ENCODE measurements at places on chromosomes 7 and 10.

DNA sequence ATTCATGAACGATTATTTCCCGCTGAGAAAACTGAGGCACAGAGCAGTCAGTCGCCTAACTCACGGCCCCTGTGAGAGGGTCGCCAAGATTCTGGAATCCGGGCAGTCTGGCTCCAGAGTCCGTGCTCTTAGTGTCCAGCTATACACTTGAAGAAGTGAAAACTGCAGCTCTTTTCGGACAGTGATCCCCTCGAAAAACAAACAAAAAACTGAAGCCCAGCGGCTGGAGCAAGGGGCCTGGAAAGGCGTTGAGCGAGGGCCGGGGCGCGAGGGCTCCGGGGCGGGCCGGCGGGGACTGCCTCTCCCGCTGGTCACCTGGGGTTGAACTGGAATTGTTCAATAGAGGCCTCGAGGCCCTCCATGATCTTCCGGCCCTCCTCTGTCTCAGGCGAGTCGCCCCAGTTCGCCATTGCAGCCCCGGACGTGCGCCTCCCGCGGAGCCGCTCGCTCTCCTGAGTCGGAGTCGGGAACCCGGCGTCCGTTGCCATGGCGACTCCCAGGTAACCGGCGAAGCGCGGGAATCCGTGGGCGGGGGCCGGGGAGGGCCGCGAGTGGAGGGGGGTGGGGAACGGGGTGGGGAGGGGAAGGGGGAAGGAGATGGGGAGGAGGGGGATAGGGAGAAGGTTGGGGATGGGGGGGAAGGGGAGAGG is 881 bp downstream of the C10orf67 start:
- no peak for DNase-seq

DNA sequence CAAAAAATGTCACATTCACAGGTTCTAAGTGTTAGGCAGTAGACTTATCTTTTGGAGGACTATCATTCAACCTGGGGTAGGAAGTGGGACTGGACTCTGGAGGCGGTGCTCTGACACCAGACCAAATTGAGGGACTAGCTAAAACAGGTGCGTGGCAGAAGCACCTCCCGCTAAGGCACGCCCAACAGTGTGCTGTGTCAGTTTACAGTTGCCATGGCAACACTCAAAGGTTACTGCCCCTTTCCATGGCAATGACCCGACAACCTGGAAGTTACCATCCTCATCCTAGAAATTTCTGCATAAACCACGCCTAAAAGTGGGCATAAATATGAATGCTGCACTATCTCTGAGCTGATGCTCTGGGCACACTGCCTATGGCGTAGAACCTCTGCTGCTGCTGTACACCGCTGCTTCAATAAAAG is 14.0 kb upstream of the BLNK start:
- no peak for DNase-seq

DNA sequence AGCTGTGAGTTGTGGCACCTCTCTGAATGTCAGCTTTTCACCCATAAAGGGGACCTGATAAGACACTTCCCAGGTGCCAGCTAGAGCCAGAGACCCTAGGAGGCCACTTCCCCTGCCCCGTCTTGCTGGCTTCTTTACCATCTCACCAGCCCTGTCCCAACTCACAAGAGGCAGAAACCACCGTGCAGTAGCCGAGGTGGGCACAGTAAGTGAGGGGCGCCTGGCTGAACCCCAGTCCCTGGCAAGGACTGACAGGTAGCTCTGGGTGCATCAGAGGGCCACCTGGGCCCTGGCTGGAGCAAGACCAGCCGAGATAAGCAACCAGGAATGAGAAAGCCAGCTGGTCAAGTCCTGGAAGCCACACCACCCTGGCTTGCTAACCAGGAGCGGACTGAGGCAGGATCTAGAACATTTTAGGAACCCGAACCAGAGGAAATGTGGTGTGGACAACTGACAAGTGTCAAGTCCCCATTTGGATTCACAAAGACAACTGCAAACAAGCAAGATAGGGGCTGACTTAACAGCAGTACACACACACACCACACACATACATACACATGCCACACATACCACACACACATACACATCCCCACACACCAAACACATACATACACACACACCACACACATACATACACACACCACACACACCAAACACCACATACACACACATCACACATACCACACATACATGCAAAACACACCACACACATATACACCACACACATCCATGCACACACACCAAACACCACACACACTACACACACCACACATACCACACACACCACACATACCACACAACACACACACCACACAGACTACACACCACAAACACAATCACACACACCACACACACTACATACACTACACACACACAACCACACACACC is 20.8 kb downstream of the OGDHL start:
- no peak for DNase-seq

DNA sequence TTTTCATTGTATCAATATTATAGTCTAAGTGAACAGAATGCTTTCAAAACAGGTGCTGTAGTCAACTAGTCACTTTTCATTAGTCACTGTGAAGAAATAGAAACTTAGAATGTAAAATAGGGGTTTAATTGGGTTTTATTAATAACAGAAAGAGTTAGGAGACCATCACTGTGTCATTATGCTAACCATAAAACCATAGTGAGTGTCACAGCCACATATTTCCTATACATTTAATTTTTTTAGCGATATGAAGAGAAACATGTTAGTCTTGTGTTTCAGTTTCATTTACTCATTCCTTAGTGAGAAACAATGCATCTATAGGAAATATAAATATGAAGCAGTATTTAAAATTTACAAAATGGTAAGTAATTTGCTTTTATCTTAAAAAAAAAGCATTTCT is 22.2 kb downstream of the SPAG6 start:
- DNase-seq = no peak

DNA sequence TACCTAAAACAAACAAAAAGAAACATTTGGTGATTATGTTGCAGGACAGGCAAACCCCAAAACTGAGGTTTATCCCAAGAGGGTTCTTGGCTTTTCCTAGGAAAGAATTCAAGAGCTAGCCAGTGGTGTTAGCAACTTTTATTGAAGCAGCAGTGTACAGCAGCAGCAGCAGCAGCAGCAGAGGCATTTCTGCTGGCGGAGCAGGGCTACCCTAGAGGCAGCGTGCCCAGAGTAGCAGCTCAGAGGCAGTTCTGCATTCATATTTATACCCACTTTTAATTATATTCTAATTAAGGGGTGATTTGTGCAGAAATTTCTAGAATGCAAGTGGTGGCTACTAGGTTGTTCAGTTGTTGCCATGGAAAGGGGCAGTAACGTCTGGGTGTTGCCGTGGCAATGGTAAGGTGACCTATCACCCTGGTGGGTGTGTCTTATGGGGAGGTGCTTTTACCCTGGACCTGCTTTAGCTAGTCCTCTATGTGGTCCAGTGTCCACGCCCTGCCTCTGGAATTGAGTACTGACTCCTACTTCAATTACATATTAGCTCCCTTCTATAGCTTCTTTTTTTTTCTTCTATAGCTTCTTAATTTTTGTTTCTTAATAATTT is 53.9 kb downstream of the VCL start:
- no peak for DNase-seq

DNA sequence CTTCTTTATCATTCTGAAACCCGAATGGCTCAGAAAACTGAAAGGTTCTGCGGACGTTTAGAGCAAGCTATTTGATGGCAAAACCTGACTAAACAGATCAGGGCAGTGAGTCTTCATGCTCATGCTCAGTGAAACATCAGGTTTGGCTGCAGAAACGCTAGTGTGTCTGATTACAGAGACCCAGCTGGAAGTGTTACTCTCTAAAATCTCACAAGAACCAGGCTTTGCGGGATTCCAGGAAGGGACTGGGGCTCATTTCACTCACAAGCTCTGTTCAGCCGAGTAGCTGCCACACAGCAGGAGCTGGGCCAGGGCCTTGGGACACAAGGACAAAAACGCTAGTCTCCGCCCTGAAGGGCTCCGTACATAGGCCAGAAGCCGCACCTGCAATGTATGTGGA is 2.9 kb downstream of the PITRM1 start:
- no peak for DNase-seq

DNA sequence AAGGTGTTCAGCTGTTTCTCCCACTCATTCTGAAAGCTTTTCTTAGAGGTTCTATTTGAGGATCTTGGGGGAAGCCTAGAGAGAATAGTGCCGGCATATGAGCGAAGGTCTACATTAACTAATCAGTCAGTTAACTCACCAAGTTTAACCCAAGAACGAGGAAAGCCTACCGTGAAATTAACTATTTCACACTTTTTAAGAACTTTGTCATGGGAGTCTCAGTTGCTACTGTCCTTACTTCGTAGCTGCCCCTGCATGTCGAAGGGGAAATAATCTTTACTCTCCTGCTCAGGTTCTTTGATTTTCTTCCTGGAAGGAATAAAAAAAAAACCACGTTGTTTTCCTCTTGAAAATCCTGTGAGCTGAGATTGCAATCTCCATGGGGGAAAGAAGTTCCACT is 115.1 kb downstream of the FRMD4A start:
- DNase-seq = no peak

DNA sequence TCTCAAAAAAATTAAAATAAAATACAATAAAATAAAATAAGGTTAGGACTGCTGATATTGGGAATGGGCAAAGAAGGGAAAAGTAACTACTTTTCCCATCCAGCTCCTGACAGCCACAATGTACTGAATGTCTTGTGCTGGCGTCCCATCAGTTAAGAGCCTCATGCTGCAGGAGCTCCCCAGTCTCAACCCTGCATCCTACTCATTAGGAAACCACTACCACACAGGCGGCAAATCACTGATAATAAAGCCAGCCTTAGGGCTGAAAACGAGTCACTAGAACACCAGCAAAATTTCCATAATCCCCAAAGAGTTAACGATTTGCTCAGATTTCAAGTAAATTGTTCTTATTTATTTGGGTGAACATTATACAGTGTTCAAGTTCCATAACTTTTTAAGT is 4.3 kb downstream of the YWHAG start:
- DNase-seq = no peak

DNA sequence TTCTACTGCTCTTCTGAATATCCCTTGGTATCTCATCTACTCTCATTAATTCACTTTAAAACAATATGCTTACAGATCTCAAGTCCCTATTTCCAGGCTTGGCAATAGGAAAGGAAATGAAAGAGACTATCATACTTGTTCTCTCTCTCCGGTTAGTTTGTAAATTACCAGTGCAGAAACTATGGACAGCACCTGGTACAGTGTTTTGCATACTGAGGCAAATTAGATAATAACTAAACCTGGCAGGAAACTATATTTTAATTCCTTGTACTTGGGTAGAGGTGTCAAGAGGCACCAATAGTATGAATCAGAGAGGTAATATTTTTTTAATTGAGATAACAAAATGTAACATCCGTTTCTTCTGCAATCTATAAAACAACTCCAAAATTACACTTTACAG is 97.7 kb upstream of the TMEM196 start:
- DNase-seq = no peak

DNA sequence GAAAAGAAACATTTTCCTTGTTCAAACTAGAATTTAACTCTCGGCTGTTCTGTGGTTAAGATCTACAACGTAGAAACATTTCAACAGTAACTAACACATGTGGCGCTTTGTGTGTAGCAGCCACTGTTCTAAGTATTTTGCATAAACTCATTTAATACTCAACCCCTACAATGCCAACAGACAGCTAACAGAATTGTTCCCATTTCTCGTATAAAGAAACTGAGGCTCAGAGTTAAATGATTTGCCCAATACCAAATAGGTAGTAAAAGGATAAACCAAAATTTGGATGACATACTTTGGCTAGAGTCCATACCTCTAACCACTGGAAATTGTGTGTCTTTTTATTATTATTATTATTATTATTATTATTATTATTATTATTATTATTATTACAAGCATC is 72.5 kb upstream of the LRRN3 start:
- no peak for DNase-seq

GRCh38 chr10:59618666-59619065 is 91.0 kb downstream of the SLC16A9 start:
- no peak for DNase-seq

- no peak for DNase-seq
These were observed 158.9 kb downstream of the RTKN2 start for GRCh38 chr10:62109587-62110293.
